CD4-positive, alpha-beta T cell treated with Interleukin-1 beta for 1 hour (primary cell): ENCODE measurements at places on chromosomes 6 and 20.

DNA sequence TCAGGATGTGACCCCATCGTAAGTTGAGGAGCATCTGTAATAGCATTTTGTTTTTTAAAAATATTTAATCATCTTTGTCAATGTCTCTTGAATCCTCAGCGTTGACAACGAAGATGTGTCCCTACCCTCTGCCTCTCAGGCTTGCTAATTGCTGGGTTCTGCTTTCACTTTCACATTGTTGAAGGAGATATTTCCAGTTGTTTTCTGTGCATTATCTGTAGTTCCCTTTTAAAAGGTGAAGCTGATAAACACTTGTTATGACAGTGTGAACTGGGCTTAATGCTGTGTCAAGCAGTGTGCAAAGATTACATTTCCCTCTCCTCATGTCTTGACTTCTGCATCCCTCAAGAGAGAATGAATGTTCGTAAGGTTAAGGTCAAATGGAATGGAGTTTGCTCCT is 54.9 kb downstream of the CSE1L start:
- DNase-seq: no peak

- no peak for DNase-seq
Measured at GRCh38 chr6:117206944-117207687, 58.2 kb upstream of the VGLL2 start.

DNA sequence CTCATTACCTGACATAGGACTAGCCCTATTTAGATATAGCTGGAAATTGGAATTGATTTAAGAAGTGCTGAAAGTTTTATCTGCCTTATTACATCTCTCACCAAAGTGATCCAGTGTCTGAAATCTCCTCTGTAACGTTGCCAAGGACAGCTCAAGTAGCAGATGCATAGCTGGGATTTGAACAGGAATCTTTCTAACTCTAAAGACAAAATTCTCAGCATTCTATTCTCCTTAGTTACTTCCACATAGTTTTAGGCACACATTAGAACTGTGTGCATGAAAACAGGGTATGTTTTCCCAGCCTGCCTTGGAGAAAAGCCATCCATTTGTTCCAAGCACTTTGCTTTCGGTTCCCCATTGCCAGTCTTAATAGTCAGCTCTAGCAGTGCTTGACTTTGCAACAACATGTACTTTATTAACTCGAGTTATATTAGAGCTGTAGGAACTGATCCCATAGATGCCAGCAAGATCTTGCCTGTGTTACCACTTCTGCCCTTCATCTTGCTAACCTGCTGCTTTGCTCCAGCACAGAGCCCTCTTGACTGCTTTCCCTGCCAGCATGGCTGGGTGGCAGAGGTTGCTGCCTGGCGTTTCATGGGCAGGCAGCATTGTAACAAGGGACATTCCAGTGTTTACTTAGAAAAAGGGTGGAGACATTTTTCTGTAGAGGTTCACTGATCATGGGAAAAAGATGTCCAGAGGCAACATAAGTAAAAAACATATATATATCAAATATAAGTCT is 56.1 kb upstream of the STMND1 start:
- DNase-seq: no peak

DNA sequence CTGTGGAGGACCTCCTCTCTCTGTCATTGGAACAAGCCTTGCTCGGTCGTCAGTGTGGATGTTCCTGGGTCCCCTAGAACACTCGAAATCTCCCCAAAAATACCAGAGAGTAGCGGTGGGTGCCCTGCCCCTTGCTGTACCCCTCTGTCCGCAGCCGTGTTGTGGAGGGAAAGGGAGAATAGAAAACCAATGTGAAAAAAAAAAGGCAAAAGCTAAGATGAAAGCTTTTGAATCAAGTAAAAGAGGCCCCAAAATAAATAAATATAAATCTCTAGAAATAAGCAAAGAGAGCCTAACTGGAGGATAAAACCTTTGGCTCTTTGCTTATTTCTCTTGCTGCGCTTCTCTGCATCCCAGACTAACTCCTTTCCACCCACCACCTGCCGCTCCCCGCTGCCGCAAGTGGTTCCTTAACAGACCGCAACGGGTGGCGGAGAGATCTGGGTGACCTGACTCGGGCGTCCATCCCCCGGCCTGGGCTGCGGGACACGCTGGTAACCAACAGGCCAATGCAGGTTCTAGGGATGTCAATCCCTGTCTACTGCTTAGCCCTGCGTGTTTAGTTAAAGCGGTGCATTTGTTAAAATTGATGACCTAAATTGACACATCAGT is 110.0 kb downstream of the GPX5 start:
- no peak for DNase-seq

DNA sequence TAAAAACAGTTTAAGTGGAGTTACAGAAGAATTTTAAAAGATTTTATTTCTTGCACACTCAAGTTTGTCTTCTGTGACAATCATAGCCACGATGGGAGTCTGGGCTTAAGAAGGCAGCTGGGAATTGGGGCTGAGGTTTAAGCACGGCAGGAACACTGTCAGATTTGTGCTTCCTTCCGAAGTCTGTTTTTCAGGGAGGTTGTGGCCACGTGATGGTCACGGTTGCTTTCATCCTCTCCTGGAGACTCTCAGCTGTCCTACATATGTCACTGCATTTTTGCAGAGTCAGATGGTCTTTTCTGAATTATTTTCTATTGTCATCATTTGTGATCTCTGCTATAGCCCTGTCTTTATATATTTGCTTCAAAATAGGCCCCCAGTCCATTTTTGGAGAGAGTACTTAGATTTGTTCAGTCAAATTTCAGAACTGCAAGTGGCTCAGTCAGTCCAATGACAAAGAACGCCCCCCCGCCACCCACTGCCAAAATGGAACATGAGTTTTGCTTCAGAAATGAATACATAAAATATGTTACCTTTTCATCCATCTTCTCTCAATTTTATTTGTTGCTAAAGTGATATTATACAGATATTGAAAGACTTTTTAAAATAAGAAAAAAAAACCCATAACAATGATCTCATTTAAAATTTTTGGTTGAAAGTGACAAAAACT is 111.8 kb upstream of the ZFP64 start:
- DNase-seq: no peak

DNA sequence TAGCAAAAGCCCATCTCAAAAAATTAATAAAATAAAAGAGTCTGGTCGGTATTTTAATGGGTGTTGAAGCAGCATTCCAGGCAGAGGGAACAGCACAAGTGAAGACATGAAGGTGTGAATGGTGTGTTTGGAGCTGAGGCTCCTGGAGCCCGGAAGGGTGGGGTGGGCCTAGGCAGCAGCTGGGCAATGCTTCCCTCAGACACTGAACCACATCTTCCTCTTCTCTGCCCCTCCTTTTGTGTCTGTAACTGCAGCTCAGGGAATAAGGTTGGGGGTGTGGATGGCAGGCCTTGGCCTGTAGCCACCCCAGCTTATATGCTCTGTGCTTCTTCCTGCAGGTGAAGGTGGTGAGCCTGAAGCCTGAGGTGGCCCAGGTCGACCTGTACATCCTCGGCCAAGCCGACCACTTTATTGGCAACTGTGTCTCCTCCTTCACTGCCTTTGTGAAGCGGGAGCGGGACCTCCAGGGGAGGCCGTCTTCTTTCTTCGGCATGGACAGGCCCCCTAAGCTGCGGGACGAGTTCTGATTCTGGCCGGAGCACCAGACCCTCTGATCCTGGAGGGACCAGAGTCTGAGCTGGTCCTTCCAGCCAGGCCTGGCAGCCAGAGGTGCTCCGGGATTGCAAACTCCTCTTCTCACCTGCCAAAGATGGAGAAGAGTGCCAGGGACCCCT is 26.6 kb downstream of the POFUT1 start:
- DNase-seq: no peak

GRCh38 chr6:129542705-129543104 is 167.3 kb downstream of the ARHGAP18 start:
- no peak for DNase-seq

- no peak for DNase-seq
Measured at GRCh38 chr6:128964771-128965170, 81.8 kb downstream of the LAMA2 start.

- no peak for DNase-seq
Measured at GRCh38 chr20:59221707-59222252, 58.2 kb downstream of the ZNF831 start.

DNA sequence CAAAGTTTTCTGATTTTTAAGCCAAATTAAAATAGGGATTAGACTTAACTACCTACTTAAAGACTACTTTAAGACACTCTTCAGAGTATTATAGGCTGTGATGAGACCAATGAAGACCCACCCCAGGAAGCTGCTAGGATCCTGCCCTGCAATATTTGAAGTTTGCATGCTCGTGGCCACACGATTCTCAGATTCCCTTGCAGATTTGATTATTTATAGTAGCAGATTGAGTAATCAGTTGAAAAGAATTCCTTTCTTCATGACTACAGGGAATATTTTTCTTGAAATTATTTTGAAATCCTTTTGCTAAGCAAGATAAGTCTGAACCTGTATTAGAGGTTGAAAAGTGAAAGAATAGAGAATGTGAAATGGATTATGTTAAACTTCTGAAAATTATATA is 122.3 kb downstream of the B3GAT2 start:
- no peak for DNase-seq

DNA sequence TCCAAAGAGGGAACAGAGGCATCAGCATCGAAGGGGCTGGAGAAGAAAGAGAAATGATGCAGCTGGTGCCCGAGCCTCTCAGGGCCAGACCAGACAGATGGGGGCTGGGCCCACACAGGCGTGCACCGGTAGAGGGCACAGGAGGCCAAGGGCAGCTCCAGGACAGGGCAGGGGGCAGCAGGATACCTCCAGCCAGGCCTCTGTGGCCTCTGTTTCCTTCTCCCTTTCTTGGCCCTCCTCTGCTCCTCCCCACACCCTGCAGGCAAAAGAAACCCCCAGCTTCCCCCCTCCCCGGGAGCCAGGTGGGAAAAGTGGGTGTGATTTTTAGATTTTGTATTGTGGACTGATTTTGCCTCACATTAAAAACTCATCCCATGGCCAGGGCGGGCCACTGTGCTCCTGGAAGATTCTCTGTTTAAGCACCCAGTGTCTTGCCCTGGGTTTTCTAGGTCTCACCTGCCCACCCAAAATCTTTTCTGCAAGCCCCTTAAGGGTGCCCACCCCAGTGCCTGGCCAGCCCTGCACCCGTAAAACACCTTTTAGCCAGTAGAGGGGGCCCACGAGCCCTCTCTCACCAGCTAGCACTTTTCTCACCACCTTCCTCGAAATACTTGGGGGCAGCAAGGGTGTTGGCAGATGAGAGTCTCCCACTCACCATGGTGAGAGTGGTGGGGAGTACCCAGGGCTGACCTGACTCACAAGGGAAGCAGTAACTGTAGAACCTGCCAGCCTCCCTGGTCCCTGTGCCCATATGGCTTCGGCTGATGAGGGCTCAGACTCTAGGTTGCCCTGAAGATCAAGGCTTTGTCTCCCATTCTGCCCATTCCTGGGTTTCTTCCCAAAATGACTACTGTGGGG is 35.7 kb upstream of the ID1 start:
- DNase-seq: peak; percentile 68

DNA sequence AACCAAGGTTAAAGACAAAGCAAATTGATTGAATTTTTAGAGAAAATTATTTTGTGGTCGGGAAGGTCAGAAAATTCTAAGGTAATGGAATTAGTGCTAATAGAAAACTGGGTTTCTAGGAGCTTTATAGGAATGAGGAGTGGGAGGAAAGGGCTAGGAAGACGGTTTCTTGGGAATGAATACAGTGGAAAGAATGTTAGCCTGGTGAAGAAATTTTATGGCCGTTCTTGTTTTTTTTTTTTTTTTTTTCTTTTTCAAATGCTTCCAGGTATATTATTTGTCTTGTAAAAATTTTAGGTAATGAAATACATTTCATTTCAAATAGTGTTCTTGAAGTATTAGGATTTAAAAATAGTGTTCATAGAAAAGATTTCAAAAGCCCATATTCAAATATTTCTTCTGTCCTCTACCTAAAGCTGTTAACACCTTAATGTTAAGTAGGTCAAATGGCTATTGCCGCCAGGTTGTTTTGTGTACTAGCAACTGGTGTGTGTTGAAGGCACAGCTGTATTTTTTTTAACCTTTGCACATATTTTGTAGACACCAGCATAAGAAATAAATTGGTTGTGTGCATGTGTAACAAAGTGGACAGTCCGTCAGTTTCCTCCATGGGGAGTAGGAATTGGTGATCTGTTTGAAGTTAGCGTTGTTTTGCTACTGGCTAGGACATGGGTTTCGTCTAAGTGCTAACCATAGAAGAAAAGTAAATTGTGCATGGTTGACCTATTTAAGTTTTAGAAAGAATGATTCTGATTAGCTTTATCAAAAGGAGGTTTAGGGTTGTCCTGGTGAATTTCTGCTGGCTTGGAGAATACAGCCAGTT is 32.3 kb downstream of the AFDN start:
- no peak for DNase-seq

- DNase-seq: no peak
Measured at GRCh38 chr6:15431762-15432483, 186.1 kb downstream of the JARID2 start.

DNA sequence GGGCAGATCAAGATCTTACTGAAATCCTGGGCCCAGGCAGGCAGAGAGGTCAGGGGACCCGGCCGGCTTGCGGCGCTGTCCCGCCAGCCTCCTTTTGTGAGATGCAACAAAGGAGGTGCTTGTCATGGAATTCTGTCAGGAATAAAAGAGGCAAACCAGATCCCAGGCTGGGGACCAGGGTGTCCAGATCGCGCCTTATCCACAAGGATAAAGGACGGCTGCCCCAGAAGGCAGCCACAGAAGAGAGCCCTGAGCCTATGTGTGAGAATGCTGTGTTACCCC is 42.6 kb upstream of the CDH22 start:
- DNase-seq: no peak

DNA sequence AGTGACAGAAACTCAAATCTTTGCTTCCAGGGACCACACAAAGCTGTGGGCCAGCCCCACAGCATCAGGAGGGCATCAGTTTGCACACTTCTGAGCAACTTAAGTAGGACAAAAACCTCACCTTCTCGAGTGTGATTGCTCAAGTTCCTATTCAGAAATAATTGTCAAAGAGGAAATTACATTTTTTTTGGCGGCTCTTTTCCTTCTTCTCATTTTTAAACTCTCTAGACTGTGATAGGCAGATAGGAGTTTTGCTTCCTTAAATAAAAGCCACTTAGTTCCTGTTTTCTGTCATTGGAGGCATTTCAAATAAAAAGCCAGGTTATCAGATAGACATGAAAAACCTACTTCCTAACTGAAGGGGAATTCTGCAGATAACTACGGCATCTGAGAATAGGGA is 11.2 kb upstream of the TAGAP start:
- no peak for DNase-seq

GRCh38 chr20:2122936-2123335 is 21.3 kb downstream of the STK35 start:
- no peak for DNase-seq
